ENCODE measurements at places on chromosomes 7 and 10.

GRCh38 chr7:117385363-117386109, 41.8 kb downstream of the ASZ1 start:
- no peak for DNase-seq

- no peak for DNase-seq
These were observed 293.8 kb upstream of the NFE2L3 start for GRCh38 chr7:25858200-25858524.

DNA sequence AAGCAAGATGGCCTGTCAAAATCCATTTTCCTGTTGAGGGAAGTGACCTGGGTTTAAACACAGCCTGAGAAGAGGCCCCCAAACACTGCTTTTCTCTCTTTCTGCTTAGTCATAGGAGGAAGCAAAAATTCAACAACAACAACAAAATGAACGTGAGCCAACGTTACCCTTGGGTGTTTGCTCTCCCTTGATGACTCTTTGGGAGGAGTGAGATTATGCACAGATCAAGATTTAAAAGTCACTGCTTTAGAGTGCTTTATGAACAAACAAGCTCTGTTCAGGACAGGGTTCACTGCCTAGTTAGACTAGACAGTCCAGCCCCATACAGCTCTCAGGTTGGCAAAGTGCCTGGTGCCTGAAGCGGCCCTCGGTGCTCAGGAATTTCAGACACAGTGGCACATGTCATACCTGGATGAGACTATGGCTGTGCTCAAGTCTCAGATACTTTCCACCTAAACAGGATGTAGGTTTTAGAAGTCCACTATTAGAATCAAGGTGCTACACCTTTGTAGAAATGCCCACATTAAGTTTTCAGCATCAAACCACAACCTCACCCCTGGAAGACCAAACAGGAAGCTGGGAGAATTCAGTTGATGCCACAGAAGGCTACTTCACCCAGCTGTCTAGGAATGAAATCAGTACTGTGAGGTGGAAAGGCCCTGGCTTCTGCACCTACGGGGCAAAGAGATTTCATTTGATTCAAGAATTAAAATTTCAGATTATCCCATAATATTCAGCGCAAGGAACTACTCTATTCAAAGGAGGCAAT, 38.7 kb downstream of the DENND11 start:
- DNase-seq = no peak

DNA sequence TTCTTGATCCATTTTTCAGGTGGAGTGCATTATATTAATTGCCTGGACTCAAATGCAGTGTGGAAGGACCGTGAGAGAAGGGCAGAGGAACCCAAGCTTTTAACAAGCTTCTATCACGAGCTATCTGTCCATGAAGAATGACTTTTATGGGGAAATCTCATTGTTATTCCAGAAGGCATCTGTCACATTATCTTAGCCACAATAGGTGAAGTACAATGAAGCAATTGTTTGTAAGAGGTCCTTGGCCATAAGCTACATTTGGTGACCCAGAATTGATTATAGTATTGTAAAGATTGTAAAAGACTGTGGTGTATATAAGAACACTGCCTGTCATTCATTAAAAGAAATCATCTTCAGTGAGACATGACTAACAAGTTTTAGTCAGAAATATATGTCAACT, 58.6 kb upstream of the RELN start:
- DNase-seq = no peak

DNA sequence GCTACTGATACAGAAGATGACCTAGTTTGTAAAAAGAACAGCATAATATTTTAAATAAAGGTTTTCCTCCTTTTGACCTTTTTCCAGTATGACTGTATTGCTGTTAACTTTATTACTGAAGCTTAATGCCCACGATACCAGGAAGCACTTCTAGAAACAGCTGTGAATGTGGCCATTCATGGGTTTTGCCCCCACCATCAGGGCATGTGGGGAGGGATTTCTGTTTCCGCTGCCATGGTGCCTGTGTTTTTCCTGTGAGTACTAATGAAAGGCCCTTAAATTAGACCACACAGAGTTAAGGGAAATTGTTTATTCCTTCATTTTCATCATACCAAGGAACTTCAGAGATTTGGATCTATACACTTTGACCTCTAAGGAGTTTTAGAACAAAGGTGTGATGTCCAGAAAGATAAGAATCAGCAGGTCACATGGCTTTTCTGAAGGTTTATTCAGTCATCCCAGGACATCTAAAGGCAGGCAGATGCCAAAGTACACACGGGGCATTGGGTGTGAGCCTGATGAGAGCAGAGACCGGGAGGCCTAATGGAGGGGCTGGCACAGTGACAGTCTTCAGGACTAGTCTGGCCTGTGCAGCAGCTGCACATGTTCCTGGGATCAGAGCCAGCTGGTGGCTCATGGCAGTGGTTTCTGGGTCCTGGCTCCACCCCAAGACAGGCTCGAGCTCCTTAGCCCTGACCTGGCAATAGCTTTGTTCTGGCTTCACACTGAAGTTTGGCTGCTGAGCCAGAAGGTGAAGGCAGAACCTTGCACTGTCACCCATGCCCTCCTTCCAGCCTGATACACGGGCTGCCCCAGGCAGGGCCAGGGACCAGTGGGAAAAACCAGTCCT, 190.9 kb downstream of the REEP3 start:
- peak; percentile 97 for DNase-seq

GRCh38 chr10:14312014-14312413, 18.7 kb downstream of the FRMD4A start:
- DNase-seq = no peak

DNA sequence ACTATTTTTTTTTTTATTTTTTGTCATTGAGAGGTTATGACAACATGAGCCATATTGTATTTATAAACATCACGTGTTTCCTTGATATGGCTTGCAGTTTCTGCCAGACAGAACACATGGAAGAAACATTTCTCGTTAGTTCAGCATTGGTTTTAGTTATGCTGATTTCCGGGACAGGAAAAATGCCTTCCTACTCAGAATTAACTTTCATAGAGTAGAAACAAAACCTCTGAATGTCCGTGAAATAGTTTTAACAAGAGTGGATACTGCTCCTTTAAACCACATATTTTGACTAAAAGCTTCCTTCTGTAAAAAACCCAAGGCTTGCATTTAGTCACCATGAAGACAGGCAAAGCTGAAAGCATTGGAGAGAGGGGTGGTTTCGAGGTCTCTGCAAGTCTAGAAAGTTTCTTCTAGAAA, 240.4 kb downstream of the KIAA1217 start:
- no peak for DNase-seq

GRCh38 chr10:52674474-52674873, 98.1 kb downstream of the MBL2 start:
- DNase-seq = no peak

DNA sequence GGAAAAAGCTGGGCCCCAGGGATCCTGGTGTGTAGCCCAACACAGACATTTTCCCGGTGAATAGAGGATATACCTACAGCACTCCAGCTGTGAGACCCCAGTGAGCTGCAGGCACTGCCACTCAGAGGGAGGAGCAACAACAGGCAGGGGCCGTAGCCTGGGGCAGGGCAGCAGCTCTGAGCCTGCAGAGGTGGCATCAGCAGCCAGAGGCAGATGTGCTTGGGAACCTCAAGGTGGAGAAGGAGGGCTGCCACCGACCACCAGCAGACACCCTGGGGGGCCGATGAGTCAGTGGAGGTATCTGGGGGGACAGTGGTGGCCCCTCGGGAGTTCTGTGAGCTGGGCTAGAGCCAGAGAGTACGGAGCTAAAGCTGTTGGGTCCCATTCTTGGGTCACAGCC, 110.2 kb upstream of the GDF10 start:
- DNase-seq = no peak

GRCh38 chr10:110392121-110392520, 87.4 kb upstream of the SMNDC1 start:
- no peak for DNase-seq

DNA sequence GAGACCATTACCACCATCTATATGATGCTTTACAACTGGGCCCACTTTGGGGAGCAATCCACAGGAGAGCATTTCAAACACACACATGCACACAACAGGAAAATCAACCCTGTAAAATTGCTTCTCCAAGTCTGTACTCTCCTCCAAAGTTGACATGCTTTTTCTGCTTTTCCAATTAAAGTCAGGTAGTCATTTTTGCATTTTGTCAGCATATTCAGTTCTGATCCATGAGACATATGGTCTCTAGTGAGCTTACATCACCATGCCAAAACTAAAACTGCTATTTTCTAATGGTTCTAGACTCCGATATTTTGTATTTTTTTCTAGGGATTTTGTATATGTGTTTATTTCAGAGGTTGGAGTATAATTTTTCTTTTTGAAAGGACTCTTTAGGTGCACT, 373.5 kb upstream of the LRRTM3 start:
- DNase-seq = no peak

- DNase-seq = no peak
These were observed 1.5 kb downstream of the MDFIC start for GRCh38 chr7:114923403-114923713.

- DNase-seq = no peak
These were observed 16.6 kb downstream of the ZNF862 start for GRCh38 chr7:149854611-149855360.

- DNase-seq = no peak
These were observed 69.0 kb downstream of the FAM107B start for GRCh38 chr10:14705548-14706230.

- DNase-seq = no peak
These were observed 361.7 kb downstream of the GPAM start for GRCh38 chr10:111821871-111822270.

DNA sequence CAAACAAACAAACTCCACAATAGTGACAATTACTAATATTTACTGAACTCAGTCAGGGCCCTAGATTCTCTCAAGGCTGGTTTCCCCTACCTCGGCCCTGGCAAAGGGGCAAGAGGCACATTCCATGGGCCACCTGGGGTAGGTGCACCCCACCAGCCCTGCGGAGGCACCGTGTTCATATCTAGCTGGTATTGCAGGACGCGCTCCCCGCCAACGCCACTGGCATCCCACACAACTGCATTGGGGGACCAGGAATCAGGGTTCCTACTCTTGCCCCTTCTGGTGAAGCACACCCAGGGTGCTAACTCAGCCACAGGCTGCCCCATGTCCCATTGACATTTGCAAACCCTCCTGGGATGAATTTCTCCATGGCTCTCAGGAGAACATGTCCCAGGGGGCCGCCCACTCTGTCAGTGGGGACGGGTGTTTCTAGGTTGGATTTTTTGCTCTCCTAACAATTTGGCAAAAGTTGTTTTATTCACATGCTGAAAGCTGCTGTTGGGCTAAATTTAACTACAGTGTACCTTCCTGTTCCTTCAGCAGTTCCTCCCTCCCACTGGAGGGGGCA, 76.7 kb downstream of the ZRANB1 start:
- no peak for DNase-seq

DNA sequence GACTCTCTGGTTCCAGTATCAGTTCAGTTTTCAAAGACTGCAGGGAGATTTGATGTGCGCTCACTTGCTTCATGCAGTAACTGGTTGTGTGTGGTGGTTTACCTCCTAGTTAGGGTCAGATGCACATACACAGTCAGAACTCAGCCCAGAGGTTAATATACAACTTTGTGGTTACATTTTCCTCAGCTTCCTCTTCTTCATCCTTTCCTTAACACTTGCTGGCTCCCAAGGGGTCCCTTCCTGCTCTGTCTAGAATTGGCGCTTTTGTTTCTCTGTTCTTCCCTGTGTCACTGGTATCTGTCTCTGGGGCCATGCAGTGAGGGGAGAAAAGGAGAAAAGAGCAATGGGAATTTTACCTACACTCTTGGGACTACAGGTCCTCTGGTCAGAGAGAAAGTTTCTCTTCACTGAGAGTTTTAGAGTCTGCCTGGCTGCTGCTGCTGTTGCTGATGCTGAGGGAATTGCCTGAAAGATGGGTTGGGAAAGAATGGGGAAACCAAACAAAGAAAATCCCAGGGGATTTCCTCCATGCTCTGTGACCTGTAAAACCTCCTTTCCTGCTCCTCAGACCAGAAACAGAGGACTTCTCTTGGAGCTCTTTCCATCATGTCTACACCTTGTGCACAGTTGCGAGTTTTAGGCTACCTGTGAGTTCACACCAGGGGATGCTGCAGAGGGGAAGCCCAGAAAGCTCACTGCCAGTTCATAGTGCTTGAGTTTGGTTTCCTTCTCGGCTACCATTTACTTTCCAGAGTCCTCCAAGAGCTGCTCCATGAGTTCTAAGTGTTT, 74.6 kb downstream of the WDFY4 start:
- DNase-seq = no peak

DNA sequence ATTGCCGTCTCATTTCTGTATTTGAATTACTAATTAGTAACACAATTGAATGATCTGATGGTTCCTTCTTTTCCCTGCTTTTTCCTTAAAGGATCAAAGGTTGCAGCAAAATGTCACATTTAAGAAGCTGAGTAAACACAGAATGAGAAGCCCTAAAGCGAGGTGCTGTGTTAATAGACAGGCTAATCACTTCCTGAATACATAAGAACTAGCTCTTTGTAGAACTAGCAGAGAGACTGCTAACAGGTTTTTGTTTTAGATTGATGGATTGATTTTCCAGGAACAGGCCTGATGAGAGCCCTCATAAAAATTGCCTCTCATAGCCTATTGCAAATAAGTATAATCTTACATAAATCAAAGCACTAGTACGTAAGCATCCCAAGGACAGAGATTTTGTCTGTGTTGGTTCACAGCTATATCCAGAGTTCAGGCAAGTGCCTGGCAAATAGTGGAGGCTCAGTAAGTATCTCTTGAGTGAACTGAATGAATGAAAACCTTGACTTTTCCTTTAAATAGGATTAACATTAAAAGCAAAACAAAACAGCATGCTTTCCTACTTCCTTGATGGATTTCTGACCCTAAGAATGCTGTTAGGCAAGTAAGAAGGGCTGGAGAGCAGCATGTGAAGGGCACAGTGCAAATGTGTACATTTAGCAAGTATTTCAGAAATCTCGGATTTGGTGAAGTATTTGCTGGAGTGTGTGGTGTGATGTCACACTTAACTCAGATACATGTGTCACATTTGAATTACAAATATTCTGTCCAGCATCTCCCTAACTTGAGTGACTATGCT, 3.3 kb downstream of the TMEM229A start:
- no peak for DNase-seq

- no peak for DNase-seq
These were observed 67.4 kb downstream of the GLRX3 start for GRCh38 chr10:130203626-130204025.

- no peak for DNase-seq
These were observed 23.9 kb downstream of the ITGA8 start for GRCh38 chr10:15695852-15696251.

DNA sequence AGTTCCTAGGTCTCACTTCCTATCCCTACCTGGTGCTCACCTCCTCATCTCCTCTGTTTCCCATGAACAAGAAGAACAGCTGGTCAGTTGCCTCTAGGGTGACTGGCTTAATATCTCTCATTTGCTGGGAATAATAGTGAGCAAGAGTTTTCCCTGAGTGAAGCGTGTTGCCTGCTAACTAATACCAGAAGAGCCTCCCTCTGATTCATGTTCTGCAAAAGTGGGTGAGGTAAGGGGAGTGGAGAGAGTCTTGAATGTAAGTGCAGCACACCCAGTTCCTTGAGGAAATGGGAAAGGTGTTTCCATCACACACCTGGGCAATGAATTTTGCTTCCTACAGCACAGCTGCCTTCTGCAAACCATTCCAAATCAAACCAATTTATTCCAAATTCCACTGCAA, 29.6 kb downstream of the FZD1 start:
- DNase-seq = no peak

- peak; percentile 28 for DNase-seq
These were observed 4.6 kb downstream of the INPP5A start for GRCh38 chr10:132542086-132542775.
